Thymus (tissue), 14 donors: ENCODE measurements at places on chromosomes 16 and 17.
A peak's percentile ranks its signal among the peaks of the same experiment; 100 is the strongest.

GRCh38 chr16:50276326-50276640, 9.9 kb downstream of the ADCY7 start:
- no peak overlapping the region for H3K4me3 ChIP-seq
- H3K36me3 ChIP-seq: no peaks in the 10 kb centered on the region
- peaks cover 16% of the 10 kb centered on the region for H3K4me1 ChIP-seq
- no peak overlapping the region for H3K27ac ChIP-seq
- H3K27me3 ChIP-seq: no peaks in the 10 kb centered on the region
- no peak for DNase-seq

DNA sequence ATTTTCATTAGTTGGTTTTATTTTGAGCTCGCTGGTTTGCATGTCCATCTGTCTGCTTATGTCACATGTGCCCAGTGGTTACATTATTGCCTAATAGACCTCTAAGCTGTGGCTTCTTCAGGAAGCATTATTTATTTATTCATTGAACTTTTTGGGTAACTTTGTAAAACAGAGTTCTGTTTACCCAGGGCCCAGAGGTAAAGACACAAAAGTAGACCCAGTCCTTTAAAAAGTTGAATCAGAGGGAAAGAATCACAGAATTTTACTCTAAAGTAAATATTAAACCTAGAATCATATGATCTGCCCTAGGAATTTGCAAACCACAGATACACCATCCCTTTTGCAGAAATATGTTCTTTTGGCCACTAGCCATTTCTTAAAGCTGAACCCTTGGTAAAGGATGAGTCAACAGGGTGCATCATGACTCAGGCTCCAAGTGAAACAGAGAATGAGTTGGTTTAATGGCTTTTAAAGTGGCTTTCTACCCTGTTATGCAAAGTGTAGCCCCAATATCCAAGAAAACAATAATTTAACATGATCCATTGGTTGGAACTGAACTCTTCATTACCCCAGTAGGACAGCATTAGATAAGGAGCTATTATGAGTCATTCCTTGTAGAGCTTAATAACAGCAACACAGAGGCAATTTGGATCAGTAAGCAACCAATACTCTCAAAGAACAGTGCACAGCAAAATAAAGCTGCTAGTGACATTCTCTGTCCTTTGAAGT, 236.3 kb downstream of the KCNJ2 start:
- H3K4me3 ChIP-seq: no peak overlapping the region
- H3K36me3 ChIP-seq: no peaks in the 10 kb centered on the region
- no peak overlapping the region for H3K27ac ChIP-seq
- no peak for DNase-seq

DNA sequence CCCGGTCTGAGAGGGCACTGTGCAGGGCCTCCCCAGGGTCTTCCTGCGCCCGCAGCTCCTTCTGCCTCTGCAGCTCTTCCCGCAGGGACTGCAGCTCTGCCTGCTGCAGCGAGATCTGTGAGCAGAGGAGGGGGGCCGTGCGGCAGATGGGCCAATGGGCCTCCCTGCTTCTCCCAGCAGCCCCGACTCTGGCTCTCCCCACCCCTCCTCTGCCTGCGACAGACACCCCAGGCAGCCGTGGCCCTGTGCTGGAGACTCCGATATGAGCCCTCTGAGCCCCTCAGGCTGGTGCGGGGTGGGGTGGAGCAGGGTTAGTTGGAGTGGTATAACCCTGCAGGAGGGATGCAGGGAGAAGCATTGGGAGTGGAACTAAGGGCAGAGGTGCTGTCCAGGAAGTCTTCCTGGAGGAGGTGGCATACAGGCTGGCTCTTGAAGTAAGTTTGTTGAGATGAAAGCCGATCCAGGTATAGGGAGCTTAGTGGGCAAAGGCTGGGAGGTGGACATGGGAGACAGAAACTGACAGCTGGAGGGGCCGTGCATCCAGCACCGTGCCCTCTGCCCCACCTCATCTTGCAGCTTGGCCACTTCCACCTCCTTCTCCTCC, 5.0 kb downstream of the THOC6 start:
- H3K36me3 ChIP-seq: peaks cover 16% of the 10 kb centered on the region
- peaks cover 14% of the 10 kb centered on the region for H3K4me1 ChIP-seq
- H3K27ac ChIP-seq: no peak overlapping the region
- DNase-seq: no peak
- no peak overlapping the region for H3K4me3 ChIP-seq
- peaks cover 48% of the 10 kb centered on the region for H3K27me3 ChIP-seq

GRCh38 chr17:76808326-76808725, 59.9 kb upstream of the MGAT5B start:
- no peak overlapping the region for H3K4me3 ChIP-seq
- DNase-seq: no peak
- H3K27ac ChIP-seq: no peak overlapping the region
- H3K36me3 ChIP-seq: no peaks in the 10 kb centered on the region

DNA sequence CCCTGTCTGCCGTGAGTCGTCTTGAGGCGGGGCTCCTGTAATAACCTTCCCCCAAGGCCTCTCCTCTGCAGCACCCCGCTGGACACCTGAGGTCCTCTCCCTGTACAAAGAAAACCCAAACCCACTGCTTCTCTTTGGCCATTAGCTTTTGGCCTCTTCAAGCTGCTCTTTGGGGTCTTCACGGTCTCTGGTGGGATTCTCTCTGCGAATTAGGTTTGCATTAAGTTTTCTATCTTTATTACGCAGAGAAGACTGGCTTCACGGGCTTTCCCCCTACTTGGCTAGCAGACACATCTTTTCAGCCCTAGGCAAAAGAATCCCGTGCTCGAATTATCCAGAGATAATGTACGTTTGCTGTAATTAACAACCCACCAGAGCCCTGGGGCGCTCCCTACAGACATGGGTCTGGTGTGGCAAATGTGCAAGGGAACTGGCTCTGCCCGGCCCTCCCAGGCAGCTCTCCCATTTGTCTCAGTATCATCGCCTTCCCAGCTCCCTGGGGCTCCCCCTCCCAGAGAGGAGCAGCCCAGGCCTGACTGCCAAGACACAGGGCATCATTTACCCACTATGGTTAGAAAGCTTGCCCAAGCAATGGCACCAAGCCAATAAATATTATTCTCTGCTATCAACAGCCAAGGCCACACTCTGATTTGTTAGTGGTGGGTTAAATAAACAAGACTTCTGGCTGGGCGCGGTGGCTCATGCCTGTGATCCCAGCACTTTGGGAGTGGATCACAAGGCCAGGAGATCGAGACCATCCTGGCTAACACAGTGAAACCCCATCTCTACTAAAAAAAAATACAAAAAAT, 24.7 kb upstream of the KLHDC4 start:
- H3K27ac ChIP-seq: no peak overlapping the region
- no peaks in the 10 kb centered on the region for H3K4me1 ChIP-seq
- no peak overlapping the region for H3K4me3 ChIP-seq

GRCh38 chr16:57324749-57325148, 33.8 kb upstream of the CCL22 start:
- no peaks in the 10 kb centered on the region for H3K4me1 ChIP-seq
- no peak overlapping the region for H3K27ac ChIP-seq
- no peaks in the 10 kb centered on the region for H3K36me3 ChIP-seq
- no peaks in the 10 kb centered on the region for H3K27me3 ChIP-seq
- no peak overlapping the region for H3K4me3 ChIP-seq

GRCh38 chr17:35898283-35899070, 18.3 kb upstream of the CCL5 start:
- H3K27me3 ChIP-seq: no peaks in the 10 kb centered on the region
- no peak for DNase-seq
- H3K4me1 ChIP-seq: peaks cover 50% of the 10 kb centered on the region
- H3K27ac ChIP-seq: no peak overlapping the region

GRCh38 chr17:75228305-75228704, 22.8 kb downstream of the NUP85 start:
- no peak overlapping the region for H3K27ac ChIP-seq
- H3K4me3 ChIP-seq: no peak overlapping the region
- no peaks in the 10 kb centered on the region for H3K27me3 ChIP-seq
- H3K4me1 ChIP-seq: peaks cover 2% of the 10 kb centered on the region

DNA sequence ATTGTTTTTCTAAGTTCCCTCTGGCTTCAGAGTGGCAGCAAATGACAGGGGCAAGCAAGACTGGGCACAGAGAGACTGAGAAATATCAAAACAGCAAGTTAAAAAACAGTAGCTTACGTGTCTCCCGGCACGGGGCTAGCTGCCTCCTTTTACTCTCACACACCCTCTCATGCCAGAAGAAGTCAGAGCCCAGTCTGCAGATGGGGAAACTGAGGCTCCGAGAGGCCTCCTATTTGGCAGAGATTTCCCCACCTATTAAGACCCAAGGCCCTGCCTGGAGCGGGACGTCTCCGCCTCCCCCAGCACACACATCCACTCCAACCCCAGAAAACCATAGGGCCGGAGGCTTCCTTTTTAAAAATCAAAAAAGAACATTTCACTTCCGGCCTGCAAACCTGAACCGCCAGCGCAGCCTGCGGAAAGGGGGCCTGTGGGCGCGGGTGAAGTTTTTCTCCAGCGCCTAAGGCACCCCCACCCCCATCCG, 832 bp downstream of the CARHSP1 start:
- peak overlapping the region; percentile 81 for H3K4me3 ChIP-seq
- no peaks in the 10 kb centered on the region for H3K27me3 ChIP-seq
- peaks cover 47% of the 10 kb centered on the region for H3K4me1 ChIP-seq
- DNase-seq: no peak
- peaks cover 2% of the 10 kb centered on the region for H3K36me3 ChIP-seq

DNA sequence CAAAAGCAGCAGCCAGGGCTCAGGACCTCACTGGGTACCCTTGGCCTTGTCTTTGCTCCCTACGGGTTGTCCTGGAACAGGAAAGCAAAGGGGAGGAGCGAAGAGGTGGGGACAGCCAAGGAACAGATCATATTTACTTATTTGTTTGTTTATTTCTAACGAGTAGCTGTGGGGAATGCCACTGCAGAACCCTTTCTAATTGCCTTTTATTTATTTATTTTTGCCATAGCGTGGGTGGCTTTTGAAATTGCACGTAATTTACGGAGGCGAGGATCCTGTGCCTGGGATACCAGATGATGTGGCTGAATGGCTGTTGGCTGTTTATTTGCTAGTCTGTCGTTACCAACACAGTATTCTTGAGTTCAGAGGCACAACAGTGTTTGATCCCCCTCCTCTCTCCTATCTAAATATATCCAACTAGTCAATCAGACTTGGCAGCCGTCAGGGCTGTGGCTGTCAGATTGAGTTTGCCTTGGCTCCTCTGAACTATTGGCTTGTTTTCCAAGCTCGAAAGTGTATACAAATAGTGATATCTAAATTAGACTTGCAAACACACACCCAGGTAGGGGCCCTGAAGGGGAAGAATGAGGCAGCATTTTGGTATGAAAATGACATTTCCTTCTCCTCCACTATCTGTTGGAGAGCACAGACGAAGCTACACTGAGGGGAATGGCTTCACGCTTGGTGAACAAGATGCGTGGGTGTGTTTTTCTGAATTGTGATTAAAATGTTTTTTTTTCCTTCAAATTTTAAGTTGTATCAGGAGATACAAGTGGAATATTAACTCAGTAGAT, 110.4 kb downstream of the MSI2 start:
- DNase-seq: no peak
- H3K27ac ChIP-seq: no peak overlapping the region
- H3K27me3 ChIP-seq: no peaks in the 10 kb centered on the region
- no peak overlapping the region for H3K4me3 ChIP-seq
- no peaks in the 10 kb centered on the region for H3K36me3 ChIP-seq
- peaks cover 10% of the 10 kb centered on the region for H3K4me1 ChIP-seq

- H3K27me3 ChIP-seq: no peaks in the 10 kb centered on the region
- no peak for DNase-seq
- no peak overlapping the region for H3K27ac ChIP-seq
- H3K36me3 ChIP-seq: no peaks in the 10 kb centered on the region
Observed at GRCh38 chr17:59508999-59509625, 56.3 kb upstream of the DHX40 start.

- H3K27ac ChIP-seq: no peak overlapping the region
- H3K27me3 ChIP-seq: no peaks in the 10 kb centered on the region
- no peaks in the 10 kb centered on the region for H3K36me3 ChIP-seq
- H3K4me1 ChIP-seq: no peaks in the 10 kb centered on the region
- no peak for DNase-seq
Observed at GRCh38 chr17:52027620-52028295, 130.8 kb downstream of the CA10 start.

DNA sequence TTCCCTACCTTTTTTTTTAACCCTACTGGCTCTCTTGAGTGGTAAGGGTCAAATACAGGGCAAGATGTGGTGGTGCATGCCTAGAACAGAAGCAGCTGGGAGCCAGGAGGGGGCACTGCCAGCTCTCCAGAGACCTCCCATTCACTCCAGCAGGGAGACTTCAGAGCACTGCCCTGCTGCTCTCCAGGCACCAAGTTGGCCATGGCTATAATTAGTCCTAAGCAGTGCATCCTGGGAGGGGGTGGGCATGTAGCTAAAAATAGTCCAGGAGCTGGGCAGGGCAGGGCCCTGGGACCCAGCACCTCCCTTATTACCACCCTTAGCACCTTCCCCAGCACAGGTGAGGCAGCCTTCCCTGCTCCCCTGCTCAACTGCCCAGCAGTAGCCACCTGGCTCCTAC, 3.5 kb downstream of the CORO6 start:
- H3K4me1 ChIP-seq: peaks cover 49% of the 10 kb centered on the region
- no peak overlapping the region for H3K27ac ChIP-seq
- peaks cover 23% of the 10 kb centered on the region for H3K27me3 ChIP-seq
- H3K4me3 ChIP-seq: no peak overlapping the region

- H3K27me3 ChIP-seq: no peaks in the 10 kb centered on the region
- no peak for DNase-seq
- no peak overlapping the region for H3K4me3 ChIP-seq
- H3K4me1 ChIP-seq: no peaks in the 10 kb centered on the region
- H3K27ac ChIP-seq: no peak overlapping the region
Observed at GRCh38 chr17:37025847-37026530, 77.2 kb downstream of the AATF start.

- H3K4me3 ChIP-seq: no peak overlapping the region
- DNase-seq: no peak
- H3K27ac ChIP-seq: no peak overlapping the region
- no peaks in the 10 kb centered on the region for H3K4me1 ChIP-seq
- H3K36me3 ChIP-seq: no peaks in the 10 kb centered on the region
- no peaks in the 10 kb centered on the region for H3K27me3 ChIP-seq
Observed at GRCh38 chr16:17439580-17439979, 31.2 kb downstream of the XYLT1 start.

DNA sequence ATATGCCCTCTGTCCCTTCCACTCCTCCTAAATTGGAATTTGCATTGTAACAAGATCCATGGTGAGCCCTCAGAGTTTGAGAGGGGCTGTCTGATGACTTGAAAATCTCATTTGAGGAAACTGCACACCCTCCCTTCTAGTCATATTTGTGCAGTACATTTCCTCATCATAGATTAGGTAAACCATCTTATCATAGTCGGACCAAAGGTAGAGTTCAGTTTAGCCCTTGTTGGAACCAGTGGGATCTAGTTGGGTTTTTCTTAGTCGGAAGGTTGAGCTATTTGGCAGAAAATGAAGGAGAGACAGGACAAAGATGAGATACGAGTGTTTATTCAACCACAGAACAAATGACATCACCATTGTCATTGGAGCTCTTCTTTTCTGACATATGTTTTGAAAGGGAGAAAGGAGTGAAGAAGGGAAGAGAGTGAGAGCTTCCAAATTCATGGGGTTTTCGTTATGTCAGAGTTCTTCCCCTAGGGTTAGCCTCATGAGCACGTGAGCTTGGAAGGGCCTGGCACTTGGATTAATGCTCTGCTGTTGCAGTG, 15.8 kb upstream of the KRT20 start:
- no peaks in the 10 kb centered on the region for H3K36me3 ChIP-seq
- no peak for DNase-seq
